Stimulated activated CD4-positive, alpha-beta T cell treated with anti-CD3 and anti-CD28 coated beads, Interleukin-4, amount 100 ng/mL, for 24 hours (primary cell): ENCODE measurements at places on chromosomes 2 and 18.

DNA sequence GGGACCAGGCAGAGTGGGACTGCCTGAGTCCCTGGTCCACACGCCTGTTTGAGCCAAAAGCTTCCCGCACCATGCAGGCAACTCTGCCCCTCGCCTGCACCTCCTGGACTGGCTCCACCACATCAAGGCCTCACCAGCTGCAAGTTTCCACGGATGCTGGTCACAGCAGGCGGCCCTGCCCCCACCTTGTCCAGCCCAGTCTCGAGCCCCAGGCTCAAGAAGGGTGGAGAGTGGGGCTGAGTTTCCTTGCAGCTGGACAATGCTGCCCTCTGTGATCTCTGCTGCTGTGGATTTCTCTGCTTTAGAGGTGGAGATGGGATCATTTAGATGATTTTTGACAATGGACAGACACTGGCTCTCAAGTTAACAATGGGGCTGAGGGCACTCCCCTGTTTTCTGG is 74.9 kb downstream of the MTCL1 start:
- no peak for DNase-seq

DNA sequence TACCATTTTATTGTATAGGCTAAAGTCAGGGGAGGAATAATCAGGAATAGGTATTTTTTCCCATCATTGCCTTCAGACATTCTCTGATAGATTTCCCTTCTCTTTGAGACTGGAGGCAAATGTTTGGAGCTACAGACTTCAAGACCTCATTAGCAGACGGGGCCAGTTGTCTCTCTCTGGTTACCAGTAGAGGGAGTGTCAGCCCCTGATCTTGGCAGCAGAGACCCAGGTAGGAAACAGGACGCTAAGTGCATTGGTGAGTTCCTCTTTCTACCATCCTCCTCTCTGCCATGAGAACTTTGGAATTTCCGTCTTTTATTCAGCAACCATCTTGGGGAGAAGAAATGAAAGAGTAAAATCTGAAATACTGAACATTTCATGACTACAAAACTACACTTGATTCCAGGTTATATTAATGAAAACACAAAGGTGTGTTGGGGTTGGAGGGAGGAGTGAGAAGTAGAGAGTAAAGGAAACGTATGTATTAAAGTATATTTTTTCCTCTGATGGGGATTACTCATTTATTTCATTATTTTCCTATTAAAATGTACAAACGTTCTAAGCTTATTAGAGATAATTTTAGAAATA is 186.2 kb upstream of the GCFC2 start:
- no peak for DNase-seq

DNA sequence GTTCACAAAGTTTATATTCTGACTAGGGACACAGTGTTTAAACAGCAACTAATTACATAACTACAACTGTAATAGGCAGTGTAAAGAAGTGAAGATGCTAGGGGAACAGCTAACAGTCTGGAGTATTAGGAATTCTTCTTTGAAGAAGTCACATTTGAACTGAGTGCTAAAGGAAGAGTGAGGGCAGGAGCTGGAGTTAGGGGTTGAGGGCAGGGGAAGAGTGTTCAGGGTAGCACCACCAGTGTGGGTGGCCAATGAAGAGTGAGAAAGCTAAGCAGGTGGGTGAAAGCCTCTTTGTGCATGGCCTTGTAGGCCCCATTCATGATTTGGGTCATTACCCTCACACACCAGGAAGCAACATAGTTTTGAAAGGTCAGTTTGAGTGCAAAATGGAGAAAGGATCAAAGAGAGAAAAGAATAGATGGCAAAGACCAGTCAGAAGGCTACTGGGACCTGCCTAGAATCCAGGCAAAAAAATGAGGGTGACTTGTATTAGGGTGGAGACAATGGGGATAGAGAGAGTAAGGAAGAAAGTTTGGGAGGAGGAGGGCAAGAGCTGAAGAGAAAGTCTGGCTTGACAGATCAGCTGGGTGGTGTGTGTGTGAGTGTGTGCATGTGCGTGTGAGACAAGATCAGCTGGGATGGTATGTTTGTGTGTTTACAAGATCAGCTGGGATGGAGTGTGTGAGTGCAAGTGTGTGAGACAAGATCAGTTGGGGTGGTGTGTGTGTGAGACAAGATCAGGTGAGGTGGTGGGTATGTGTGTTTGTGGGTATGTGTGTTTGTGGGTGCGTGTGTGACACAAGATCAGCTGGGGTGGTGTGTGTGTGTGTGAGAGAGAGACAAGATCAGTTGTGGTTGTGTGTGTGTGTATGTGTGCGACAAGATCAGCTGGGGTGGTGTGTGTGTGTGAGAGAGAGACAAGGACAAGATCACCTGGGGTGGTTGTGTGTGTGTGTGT is 43.6 kb upstream of the AGPS start:
- no peak for DNase-seq

GRCh38 chr2:152304836-152305235 is 30.1 kb upstream of the FMNL2 start:
- no peak for DNase-seq

DNA sequence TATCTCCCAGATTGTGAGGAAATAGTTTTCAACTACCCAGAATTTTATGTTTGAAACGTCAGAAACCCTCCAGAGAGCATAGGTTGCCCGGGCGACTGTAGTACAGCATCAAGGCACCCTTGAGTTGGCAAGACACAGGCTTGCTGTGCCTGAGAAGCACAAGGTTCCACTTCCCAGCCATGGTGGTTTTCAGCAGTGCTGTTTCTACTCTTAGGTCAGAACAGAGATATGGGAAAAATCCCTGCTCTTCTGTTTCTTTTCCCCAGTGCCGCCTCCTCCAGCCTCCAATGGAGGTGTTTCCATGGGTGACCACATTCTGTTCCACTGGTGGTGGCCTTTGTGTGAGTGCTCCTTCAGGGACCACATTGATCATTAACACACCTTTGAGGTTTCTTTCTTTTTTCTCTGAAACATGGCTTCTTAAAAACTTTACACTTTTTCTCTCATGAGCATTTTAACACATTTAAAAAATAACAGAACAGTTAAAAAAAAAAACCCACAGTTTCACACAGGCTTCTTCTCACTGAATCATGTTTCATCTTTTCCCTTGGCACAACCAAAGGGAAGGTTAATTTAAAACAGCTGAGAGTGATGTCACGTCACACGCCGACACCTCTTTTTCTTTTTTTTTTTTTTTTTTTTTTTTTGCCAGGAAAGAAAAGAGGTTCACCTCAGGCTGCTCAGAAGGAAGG is 229.3 kb upstream of the HDAC4 start:
- DNase-seq, result no peak

DNA sequence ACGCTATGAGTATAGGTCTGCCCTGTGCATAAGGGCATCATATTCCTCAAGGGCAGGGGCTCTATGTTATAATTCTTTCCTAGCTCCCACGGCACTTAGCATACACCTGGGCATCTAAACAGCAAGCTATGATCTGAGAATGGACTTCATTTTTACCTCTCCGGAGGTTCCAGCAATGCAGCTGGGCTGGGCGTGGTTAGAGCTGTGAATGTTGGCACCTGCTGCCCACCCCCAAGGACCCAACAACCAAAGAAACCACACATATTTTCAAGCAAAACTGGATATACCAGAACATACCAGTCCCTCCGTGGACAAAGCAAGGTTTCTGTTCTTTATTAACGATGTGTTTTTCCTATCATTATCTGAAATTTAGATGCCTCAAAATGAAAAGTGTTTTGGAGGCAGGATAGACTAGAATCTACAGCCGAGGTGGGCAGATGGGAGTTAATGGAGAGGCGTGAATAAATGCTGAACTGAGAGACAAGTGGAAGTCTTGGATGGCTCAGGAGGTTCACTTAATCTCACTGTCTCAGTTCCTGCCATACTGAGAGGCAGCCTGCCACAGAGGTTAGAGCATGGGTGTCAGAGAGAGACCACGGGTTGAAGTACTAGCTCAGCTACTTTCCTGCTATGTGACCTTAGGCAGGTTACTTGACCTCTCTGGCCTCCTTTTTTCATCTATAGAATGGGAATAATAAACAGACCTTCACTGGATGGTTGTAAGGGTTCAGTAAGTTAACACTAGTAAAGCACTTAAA is 186.6 kb upstream of the SMAD2 start:
- no peak for DNase-seq

DNA sequence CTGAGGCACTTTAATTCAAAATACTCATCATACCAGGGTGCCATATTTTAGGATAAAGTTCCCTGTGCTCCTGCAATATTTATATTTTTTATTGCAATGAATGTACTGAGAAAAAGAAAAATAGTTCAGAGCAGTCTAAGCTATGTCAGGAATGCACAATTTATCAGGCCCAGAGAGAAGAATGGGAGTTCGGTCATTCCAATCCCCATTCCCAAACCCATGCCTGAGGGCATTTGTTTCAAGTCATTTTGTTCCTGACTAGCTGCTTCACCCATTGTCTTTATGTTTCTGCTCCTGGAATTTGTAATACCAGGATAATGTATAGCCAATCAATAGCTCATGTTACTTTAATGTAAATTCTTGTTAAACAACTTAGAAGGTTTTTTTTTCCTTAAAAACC is 24.4 kb upstream of the FTCDNL1 start:
- DNase-seq, result no peak
